ENCODE measurements at places on chromosomes 12 and 14. TPM values are rescaled to one million over a fixed set of nuclear protein-coding genes. Genes with fewer than 3 reads are reported as not detected.
A peak's percentile ranks its signal among the peaks of the same experiment; 100 is the strongest.

GRCh38 chr14:68235011-68235410 lies 415.4 kb downstream of the RAD51B start:
- peak; percentile 71 for DNase-seq

- no peak for DNase-seq
Measured at GRCh38 chr12:120759591-120760348, 34.1 kb downstream of the ACADS start.

GRCh38 chr12:6288235-6288634 lies 22.2 kb upstream of the PLEKHG6 start:
- DNase-seq = peak; percentile 55

- DNase-seq = no peak
Measured at GRCh38 chr14:33799705-33800570, 150.9 kb downstream of the EGLN3 start.

DNA sequence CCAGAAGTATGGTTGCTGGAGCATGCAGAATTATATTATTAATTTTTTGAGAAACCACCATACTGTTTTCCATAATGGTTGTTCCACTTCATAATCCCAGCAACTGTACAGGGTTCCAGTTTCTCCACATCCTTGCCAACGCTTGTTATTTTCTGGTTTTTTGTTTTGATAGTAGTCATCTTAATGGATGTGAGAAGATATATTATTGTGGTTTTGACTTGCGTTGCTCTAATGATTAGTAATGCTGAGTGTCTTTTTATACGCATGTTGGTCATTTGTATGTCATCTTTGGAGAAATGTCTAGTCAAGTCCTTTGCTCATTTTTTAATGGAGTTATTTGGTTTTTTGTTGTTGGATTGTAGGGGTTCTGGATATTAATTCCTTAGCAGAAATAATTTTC lies 58.1 kb downstream of the DAAM1 start:
- peak; percentile 50 for DNase-seq

- DNase-seq = peak; percentile 96
Measured at GRCh38 chr12:47014474-47014873, 64.9 kb upstream of the PCED1B start.

GRCh38 chr14:61620130-61620946 lies 75.0 kb upstream of the HIF1A start:
- DNase-seq = peak; percentile 96

DNA sequence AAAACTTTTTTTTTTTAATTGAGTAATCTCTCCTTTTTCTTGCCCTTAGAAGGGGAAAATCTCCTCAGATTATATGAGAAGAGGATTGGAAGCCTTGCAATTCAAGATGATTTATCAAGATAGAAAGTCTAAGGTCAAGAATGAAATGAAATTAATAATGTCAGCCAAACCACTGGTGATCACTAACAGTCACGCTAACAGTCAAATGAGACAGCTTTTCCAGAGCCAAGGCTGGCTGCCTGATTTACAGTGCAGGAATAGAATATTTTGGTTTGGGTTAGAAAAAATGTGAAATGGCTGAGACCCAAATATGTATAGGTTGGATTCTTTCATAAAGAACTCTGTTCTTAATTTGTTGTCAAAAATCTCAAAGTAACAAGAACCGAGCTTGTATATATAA lies 204.3 kb downstream of the PPM1H start:
- peak; percentile 92 for DNase-seq

DNA sequence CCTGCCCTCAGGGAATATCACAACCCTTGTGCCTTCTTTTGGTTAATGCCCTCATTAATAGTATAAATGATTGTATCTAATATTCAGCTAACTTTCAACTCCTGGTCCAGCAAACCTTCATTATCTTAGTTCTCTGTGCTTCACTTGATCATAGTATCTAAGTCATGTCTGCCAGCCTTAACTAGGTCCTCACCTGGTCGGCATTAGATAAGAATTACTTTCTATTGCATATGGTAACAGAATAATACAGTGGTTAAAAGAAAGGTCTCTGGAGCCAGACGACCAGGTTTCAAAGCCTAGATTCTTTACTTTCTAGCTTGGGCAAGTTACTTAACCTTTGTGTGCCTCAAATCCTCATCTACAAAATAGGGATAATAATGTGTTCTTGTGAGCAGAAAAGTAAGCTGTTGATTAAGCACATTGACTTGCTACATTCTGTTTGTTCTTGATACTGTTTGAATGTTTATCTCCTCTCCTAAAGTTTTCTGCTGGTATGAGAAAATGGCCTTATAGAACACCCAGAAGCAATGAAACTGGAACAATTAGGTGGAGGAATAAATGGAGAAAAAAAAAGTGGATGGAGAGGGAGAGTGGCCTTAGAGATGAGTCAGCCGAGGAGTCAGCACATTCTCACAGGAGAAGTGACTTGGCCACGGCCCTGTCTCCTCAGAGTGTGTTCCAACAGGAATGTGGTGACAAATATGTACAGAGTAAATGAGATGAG lies 176.1 kb downstream of the SLC25A21 start:
- DNase-seq = peak; percentile 74

GRCh38 chr14:72563676-72564075 lies 330.2 kb downstream of the DPF3 start:
- DNase-seq = no peak

DNA sequence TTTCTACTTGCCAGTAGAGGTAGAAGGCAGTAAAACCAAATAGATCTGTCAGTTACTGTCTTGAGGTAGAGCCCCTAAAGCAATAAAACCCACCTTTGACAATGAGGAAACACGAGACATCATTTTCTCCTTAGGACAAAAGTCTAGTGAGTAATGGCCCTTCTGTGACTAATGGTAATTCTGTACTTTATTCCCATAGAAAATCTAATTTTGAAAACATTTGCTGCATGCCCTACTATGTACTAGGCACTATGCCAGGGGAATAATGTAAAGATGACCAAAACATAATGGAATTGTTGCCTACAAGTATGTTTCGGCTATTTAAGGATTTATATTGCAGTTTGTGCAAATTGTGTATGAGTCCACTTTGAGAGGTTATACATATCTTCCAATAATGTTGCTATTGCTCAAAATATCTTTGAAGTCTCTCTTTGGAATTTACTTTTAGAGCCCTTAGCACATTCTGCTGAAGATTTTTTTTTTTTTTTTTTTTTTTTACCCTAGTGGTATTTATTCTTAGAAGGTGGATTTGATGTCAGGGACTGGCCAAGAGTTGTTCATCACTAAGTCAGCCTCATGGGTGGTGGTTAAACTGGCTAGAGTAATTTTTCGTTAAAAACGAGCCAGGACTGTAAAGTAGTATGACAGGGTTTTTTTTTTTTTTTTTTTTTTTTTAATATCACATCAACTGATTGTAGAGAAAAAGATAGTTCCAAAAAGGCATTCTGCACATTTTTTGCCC lies 109.7 kb downstream of the CRADD start:
- DNase-seq = peak; percentile 60

DNA sequence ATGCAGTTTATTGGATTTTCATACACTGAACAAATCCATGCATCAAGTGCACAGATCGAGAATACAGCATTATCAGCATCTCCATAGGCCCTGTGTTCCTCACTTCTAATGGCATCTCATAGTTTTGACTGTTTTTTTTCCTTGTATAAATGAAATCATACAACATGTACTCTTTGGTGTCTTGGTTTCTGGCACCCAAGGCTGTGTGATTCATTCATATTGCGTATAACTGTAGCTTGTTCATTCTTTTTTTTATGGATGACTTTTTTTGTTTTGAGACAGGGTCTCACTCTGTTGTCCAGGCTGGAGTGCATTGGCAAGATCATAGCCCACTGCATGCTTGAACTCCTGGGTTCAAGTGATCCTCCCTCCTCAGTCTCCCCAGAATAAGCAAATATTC lies 14.3 kb downstream of the RASSF8 start:
- peak; percentile 79 for DNase-seq

DNA sequence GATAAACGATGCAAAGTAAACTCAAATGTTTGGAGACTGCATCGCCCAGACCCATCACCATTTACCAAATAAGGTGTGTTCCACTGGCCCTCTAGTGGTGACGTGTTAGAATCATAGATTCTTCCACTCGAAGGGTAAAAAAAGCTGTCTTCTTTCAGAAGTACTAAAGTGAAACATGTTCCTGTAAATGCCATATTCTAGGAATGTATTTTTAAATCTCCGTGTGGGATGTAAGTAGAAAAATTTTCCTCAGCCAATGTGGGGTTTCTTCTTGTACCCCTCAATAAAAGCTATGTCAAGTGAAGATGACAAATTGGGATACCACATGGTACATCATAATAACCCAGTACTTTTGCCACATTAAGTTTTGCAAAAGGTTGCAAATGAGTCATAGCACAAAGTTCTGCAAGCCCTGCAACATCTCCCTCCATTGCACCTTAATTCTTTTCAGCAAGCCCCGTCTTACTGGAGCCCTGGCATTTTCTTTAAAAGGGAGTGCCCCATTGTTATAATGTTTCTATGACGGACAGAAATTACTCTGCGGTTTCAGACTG lies 100.8 kb downstream of the CCER1 start:
- DNase-seq = peak; percentile 20

GRCh38 chr12:68121143-68121542 lies 38.4 kb downstream of the IFNG start:
- no peak for DNase-seq

- no peak for DNase-seq
Measured at GRCh38 chr14:55654243-55654642, 74.2 kb downstream of the KTN1 start.

DNA sequence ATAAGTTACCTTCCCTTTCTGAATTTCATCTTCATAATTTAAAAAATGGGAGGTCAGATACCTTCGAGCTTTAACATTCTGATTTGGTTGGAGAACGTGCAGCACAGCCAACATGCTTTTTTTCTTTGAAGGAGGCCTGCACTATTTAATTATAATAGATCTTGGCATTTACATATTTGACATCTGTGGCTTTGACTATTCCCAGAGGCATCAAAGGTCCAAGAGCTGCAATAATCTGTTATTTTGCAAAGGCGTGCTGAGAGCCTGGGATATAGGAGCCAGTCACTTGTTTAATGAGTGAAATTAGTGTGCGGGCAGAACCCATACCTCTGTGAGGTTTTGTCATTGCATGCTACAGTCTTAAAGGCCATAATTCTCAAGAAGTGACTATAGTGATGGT lies 26.4 kb downstream of the SLC8A3 start:
- no peak for DNase-seq

PTPN21 gene
- 30.1 TPM for total RNA-seq

AACS gene
- total RNA-seq = 22.0 TPM

MIPOL1 gene
- total RNA-seq = 11.9 TPM

BCL7A gene
- total RNA-seq = 9.6 TPM

WNT5B gene
- total RNA-seq = 110 TPM

LRRC10 gene
- not detected for total RNA-seq

MYO1H gene
- total RNA-seq = not detected

NTF3 gene
- total RNA-seq = 8.9 TPM

All from astrocyte (in vitro differentiated cells and primary cell).